Frontal cortex (tissue), 4 donors: ENCODE measurements at places on chromosomes 11 and 22. TPM values are rescaled to one million over a fixed set of nuclear protein-coding genes. Genes with fewer than 3 reads are reported as not detected.
A peak's percentile ranks its signal among the peaks of the same experiment; 100 is the strongest.

GRCh38 chr11:83024270-83024854 lies 47.3 kb downstream of the RAB30 start:
- DNase-seq = no peak

Gene SMTNL1
- not detected for total RNA-seq

- DNase-seq = peak; percentile 86
Measured at GRCh38 chr11:78045851-78046485, 17.7 kb upstream of the THRSP start.

Gene SCGB1A1
- total RNA-seq = not detected

DNA sequence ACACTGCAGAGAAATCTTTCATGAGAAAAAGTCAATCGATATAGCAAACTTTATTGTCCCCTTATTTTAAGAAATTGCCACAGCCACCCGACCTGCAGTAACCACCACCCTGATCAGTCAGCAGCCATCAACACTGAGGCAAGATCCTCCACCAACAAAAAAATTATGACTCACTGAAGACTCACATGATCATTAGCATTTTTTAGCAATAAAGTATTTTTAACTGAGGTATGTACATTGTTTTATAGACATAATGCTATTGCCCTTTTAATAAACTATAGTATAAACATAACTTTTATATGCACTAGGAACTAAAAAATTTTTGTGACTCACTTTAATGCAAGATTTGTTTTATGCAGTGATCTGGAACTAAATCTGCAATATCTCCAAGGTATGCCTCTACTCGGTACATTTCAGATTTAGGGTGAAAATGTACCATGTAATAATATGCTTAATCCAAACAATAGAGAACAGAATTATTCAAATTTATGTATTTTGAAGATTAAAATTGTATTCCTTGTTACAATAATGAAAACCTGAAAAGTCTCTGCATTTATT lies 79.2 kb upstream of the CEP126 start:
- DNase-seq = no peak

- no peak for DNase-seq
Measured at GRCh38 chr11:28922386-28922981, 814.3 kb downstream of the METTL15 start.

Gene PNPLA3
- total RNA-seq = 17.5 TPM

DNA sequence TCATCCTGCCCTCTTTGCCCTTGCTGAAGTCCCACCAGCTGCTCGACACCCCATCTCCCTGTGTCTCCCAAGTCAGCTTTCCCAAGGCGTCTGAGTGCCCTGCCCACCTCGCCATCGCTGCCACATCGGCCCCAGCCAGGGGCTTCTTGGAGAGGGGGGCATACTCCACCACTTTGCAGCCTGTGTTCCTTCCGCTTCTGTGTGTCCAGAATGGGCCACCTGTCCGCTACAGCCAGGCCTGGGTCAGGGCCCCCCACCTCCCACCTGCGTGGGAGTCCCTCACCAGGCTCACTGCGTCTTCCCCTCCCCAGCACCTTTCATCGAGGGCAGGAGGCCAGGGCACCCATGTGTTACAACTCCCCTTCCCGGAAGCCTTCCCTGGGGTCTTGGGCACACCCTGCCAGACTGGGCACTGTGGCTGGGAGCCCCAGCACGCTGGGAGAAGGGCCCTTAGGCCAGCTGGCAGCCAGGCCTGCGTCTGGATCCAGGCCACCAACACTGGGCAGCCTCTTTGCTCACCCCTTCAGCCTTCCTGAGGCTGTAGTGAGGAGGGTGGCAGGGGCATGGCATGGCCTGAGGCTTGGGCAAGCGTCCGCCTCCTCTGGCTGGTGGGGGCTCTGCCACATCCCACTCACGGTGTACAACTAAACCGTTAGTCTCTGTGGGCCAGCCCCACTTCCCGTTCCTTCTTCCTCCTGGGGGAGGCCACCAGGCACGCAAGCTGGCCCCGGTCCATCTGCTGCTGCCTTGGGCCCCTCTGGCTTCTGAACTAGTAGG lies 13.4 kb downstream of the CPT1A start:
- no peak for DNase-seq

- no peak for DNase-seq
Measured at GRCh38 chr11:112298535-112298934, 37.9 kb upstream of the PLET1 start.

Gene CECR2
- 2.9 TPM for total RNA-seq

DNA sequence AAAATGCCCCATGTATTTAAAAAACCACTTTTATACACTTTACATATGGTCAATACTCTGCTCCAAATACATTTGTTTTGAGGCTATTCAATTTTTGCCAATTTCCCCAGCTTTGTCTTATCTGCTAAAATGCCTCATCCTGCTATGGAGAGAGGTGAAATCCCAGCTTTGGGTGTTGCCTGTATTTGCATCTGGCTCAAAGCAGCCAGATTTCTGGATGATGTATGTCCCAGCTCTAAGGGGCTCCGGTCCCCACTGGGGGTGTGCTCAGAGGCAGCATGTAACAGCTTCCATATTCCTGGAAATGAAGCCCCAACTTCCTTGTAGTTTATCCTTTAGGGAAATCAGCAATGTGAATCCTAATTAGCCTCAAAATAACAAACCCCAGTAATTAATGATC lies 59.5 kb downstream of the WT1 start:
- DNase-seq = no peak

DNA sequence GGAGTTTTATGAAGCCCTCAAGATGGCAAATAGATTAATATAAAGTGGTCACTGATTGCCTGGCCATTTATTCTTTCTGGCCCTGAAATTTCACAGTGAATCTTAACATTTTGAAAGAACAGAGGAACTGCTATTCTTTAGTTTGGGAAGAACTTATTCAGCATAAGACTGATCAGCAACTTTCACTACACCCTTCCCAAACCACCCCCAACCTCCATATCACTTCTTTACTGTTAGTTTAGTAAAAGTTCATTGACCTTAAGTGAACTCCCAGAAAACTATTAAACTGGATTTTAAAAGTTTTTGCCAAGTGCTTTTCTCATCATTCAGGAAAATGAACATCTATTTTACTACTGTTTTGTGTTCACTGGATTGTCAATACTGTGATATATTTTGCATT lies 77.4 kb downstream of the NARS2 start:
- DNase-seq = no peak

DNA sequence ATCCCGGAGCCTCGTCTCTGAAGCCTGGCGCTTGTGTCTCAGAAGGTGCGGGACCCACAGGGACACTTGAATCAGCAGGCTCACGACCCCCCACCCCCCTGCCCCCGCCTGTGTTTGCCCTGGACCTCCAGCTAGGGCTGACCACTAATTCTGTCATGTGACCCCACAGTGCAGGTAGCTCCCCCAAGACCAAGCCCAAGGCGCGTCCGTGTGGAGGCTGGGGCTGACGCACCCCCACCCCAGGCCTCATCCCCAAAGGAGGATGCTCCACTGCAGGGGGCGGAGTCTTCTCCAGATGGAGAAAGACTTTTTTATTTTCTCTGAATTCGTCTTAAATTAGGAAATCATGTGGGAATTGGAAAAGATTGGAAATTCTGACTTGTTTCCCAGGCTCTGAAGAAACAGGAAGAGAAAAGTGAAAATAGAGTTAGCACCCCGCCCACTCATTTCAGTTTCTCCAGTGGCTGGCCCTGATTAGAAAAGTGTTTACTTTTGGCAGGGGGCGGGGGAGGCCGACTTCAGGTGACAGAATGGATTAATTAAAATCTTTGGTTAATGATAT lies 1.0 kb upstream of the RELA start:
- DNase-seq = peak; percentile 55

Gene HEPN1
- total RNA-seq = not detected

Gene GAS2
- 8.6 TPM for total RNA-seq

Gene TMEM86A
- 4.9 TPM for total RNA-seq

Gene KRTAP5-2
- total RNA-seq = not detected

DNA sequence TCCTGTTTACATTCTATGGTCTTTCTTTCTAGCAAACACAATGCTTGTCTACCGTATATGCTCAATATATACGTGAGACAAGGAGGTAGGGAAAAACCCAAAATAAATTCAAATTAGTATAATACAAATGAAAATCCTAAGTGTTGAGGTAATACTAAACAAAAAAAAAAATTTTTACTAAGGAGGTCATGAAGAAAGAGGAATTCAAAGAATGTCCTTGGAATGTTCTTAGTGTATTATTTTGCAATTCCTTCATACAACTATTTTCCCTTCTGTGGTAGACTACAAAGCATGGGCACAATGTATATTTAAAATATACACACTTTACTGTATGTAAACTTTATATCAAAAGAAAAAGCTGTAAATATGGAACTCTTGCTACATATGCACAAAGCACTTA lies 36.4 kb downstream of the PIK3C2A start:
- no peak for DNase-seq

- DNase-seq = no peak
Measured at GRCh38 chr11:69337211-69337721, 43.3 kb downstream of the MYEOV start.

- no peak for DNase-seq
Measured at GRCh38 chr11:18615628-18616392, 16.2 kb downstream of the MISFA start.

Gene IFITM10
- 0.41 TPM for total RNA-seq

GRCh38 chr11:75503531-75504099 lies 22.1 kb downstream of the GDPD5 start:
- DNase-seq = no peak

DNA sequence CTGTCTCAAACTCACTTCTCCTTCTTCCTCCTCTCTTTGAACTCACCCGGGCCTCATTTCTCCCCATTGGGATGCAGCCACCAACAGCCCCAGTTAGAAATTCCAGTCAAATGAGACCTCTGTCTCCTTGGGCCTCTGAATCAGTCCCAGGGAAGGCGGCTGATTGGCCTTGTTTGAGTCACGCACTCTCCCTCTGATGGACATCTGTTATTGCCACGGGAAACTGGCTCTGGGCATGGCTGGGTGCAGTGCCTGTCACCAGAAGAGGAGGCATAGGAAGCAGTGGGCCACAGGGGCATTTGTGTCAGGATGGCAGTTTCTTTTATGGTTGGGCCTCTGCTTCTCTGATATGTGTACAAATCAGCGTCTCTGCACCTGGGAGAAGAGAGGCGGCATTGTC lies 9.6 kb upstream of the WNT11 start:
- no peak for DNase-seq

Gene ZFPL1
- 11.8 TPM for total RNA-seq

- DNase-seq = no peak
Measured at GRCh38 chr22:44661659-44662569, 40.1 kb upstream of the PRR5 start.

DNA sequence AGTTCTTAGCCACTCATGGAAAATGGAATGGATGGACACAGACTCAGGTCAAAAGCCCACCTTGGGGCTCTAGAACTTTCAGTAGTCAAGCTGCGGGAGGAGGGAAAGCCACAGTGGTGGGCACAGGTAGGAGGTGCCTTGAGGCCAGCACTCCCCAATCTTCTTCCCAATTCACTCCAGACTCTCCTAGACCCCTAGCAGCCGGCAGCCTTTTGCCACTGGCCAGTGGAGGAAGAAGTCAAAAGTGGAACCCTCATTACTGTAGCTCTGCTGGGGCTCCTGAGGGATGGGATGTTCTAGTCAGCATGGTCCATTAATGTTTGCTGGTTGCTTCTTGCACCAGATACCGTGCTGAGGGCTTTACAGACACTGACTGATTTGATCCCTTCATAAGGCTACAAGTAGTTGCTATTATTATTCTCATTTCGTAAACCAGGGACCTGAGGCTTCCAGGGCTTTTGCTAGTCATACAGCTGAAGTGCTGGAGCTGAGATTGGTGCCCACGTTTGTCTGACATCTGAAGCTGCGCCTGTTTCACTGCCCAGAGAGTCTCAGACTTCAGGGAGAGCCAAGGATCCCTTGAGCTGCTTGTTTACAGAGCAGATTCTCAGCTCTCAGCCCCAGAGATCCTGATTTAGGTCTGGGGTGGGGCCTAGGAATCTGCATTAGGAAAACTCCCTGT lies 1.1 kb downstream of the UCP3 start:
- DNase-seq = no peak

DNA sequence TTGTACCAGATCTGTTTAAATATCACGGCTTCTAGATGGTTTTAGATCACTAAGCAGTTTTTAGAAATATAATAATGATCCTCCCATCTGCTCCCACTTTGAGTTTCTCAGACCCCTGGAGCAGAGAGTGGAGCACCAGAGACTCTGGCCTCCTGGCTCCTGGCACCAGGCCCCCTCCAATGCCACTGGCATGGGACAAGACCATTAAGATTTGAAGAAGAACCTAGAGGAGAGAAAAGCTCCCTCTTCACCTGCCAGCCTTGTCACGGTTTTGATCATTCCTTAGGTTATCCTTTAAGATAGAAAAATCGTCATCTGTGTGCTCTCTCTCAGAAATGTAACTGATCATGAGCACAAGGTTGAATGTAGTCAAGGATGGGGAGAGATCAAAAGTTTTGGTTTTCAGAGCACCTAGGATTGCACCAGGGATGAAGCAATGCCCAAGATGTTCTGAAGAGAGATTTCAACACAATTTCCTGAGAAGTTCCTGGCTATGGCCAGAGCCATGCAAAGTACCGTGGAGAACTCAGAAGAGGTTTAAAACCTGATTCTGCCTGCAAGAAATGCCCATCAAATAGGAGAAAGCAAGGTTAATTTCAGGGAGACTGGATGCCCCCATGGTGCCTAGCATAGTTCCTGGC lies 22.2 kb downstream of the IL10RA start:
- DNase-seq = no peak
